Stimulated activated CD4-positive, alpha-beta T cell treated with anti-CD3 and anti-CD28 coated beads, Interleukin-4, amount 100 ng/mL, for 48 hours (primary cell): ENCODE measurements at places on chromosomes 1 and 21.

GRCh38 chr1:106615473-106615872, 441.0 kb upstream of the PRMT6 start:
- DNase-seq: no peak

GRCh38 chr1:201617157-201617556, 78.2 kb downstream of the NAV1 start:
- DNase-seq: no peak

DNA sequence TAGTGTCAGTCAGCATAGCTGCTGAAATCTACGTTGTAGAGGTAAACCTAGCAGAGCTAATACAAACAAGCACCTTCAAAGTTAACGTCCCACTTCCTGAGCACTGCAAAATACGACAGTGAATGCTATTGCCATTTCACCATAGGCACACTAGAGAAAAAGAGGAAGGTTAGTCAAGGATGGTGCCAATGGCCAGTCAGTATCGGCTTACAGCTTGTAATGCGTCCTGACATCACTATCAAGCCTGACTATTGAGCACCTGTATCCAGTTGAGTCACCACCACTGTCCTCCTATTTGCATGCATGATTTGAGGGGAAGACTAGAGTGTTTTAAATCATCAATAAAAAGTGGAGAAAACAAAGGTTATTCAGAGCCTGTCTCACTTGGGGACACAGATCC, 34.4 kb downstream of the NUCKS1 start:
- DNase-seq: no peak

- no peak for DNase-seq
Observed at GRCh38 chr1:20035114-20035513, 34.9 kb upstream of the PLA2G5 start.

GRCh38 chr1:157197906-157198435, 59.8 kb upstream of the ETV3 start:
- DNase-seq: no peak
